ENCODE measurements at places on chromosomes 4 and X.

- no peak for DNase-seq
Measured at GRCh38 chr4:3226944-3227343, 22.0 kb upstream of the MSANTD1 start.

DNA sequence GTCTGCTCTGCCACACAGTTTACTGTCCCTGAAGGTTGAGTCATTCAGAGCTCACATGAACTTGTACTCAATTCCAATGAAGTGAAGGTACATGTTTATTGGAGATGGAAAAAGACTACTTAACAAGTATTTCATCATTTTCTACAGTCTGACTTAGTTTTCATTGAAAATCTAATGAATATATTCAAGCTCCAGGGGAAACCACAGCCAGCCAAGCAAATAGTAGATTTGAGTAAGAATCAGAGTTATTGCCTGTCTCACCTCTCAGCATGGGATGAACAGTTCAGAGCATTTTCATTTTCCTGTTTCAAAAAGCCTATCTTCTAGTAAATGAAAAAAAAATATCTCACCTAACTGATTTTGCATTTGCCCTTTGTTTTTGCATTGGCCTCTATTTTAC is 1249.4 kb upstream of the DIAPH2 start:
- DNase-seq, result no peak

DNA sequence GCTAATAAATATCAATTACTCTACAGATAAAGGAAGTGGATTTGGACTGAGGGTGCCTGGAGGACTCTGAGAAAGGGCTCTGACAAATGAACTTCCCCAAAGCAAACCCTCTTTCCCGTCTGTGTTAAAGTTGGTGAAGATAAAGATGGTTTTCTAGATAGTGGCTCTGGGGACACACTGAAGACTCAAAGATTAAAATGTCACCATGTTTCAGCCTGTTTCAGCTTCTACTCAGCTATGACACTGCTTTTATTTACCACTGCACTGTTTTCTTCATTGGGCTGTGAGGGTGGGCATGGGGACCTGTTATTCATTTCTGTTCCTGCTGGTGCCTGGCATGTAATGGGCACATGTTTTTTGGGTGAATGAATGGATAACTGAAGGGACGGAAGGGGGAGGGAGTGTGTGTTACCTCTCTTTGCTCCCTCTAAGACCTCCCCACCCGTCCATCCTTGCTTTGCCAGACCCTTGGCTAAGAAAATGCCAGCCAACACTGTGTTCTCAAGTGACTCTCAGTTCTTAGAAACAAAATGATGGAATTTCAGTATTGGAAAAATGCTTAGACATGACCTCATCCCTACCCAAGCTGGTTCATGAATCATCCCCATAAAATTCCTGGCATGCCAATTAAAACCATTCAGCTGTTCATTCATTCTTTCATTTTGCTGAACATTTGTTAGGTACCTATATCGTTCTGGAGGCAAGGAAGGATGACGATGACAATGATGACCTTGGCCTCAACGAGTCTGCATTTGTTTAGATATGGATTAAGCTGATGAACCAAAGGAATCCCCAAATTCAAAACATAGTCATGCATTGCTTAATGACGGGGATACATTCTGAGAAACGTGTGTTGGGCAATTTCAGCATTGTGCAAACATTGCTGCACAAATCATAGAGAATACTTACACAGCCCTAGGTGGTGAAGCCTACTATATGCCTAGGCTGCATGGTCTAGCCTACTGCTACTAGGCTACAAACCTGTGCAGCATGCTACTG is 13.4 kb upstream of the STK32B start:
- peak; percentile 95 for DNase-seq

GRCh38 chr4:94084155-94084554 is 123.5 kb upstream of the SMARCAD1 start:
- DNase-seq, result no peak

DNA sequence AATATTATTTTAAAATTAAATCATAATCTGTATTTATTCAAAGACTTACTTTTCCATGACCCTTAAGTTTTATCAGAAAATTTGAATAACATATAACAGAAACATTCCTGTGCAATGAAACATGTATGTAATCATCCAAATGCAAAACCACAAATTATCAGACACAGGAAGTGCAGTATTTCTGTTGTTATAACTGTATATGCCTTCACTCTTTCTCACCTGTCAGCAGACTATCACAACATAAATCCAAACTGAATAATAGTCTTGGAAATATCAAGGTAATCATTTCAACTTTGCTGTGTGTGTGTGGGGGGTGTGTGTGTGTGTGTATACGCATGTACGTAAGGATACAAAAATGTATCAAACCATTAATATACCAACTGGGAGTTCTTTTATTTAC is 285.9 kb downstream of the SLC7A11 start:
- DNase-seq, result peak; percentile 58

GRCh38 chr4:125387770-125388169 is 73.0 kb downstream of the FAT4 start:
- peak; percentile 48 for DNase-seq

DNA sequence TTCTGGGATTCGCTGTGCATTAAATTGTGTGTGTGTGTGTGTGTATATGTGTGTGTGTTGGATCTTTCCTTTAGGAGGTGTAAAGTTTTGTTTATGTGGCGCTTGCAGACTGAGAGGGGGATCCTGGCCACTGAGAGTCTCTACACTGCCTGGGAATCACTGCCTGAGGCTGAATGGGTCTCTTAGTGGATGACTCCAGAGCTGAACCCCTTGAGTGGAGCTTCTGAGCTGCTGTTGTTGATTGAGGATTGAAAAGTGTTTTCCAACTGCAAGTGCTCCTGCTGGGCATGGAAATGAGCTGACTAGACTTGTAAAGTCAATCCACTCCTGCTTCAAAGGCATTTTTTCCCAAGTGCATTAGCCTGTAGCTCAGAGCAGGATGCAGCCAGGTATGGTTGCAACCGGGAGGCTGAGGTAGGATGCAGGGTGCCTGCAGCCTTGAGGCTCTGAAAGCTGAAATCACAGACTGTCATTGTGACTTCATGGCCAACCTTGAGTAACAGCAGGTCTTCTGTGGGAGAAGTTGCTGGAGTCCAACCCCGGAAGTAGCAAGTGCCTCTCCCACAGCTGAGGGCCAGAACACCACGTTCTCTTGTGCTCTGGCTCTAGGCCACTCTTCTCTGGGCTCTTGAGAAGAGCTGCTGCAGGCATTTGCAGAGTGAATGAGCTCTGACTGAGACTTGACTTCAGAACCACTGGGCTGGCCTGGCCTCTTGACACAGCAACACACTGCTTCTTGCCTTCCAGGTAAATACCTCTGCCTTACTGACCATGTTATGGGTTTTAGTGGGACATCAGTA is at the start of gene TBX22:
Gene TBX22, plus strand, starts transcription at position 613 of the 800 bp plus-strand sequence. CDS start 7,517 bp downstream, outside the sequence.
- no peak for DNase-seq

GRCh38 chr4:61376301-61376700 is 176.2 kb downstream of the ADGRL3 start:
- no peak for DNase-seq

GRCh38 chrX:15107367-15107988 is 162.4 kb downstream of the ASB9 start:
- DNase-seq, result no peak

DNA sequence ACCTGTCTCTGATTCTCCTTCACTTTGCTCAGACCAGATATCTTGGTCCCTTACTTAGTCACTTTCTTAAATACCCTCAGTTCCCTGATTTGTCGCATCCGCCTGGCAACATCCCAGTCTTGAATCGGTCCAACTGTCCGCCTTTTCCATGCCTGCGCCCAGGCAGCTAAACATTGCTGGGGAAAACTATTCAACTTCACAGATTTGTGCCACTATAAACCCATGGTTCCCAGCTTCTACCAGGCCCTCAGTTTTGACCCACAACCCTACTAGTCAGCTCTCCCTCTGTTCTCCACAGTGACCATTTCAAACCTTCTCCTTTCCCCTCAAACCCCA is 451 bp upstream of the FGD1 start:
- no peak for DNase-seq

All from fibroblast of upper back skin (primary cell).